Activated T-helper 1 cell treated with anti-CD3 and anti-CD28 coated beads, Interleukin-12 subunit alpha, Interleukin-12 subunit beta, Interleukin-2, Interleukin-4 antibody, amounts not matched to agents 30 ng/mL and 10 ng/mL and 1 ng/mL, durations not matched to agents 14 hours and 24 hours and 36 hours (primary cell): ENCODE measurements at places on chromosomes 4 and X. TPM values are rescaled to one million over a fixed set of nuclear protein-coding genes. Genes with fewer than 3 reads are reported as not detected.

DNA sequence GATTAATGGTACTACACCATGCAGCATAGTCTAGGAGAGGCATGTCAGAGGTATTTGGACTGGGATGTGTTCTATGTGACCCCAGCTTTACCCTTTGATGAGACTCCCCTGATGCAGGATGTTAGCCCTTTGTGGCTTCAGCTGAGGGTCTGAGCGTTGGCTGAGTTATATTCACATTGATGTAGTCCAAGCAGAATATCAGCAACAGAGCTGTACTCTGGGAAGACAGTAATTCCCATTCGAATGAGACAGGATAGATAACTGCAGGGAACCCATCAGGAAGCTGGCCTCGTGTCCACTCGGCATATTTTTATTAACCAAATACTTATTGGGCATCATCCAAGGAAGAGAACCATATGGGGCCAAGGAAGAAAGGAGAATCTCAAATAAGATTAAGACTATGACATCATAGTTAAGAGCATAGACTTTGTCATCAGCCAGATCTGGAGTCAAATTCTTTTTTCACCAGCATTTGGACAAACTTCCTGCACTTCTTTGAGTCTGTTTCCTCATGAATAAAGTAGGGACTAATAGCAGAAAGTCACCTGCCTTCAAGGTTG, 198.1 kb downstream of the SOWAHB start:
- DNase-seq, result no peak

DNA sequence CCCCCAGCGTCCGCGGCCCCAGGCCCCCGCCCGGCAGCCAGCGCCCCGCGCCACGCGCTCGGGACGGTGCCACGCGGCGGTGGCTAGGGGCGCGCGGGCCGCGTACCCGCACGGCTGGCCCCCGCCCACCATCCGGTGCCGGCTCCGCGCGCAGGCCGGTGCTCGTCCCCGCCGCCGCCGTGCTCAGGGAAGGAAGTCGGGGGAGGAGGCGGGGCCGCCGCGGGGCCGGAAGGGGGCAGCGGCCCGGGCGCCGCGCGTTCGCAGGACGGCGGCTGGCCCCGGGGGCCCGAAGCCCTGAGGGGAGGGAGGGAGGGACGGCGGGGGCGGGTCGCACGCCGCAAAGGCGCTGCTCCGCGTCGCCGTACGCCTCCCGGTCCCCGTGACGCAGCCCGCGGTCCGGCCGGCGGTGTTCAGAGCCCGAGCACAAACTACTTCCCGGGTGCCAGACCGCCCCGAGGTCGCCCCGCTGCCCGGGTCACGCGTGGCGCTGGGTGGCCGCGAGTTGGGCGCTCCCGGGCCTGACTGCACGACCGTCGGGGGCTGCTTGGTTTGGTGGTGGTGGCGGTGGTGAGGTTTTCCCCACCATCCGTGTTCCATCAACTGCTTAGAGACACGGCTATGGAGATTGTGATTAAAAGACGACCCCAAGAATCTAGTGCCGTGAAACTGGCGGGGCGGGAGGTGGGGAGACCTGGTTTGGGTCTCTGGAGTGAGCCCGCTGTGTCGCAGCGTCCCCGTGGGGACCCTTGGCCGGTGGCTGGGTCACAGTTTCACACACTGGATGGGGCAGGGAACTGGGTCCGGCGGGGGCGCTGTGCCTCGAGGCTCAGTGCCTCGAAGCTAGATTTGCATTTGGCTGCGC, at the start of gene DCTD:
DCTD (minus strand) TSS at position 205 of the 862 bp plus-strand sequence. CDS start 1,818 bp downstream, outside the sequence.
- DNase-seq, result peak; percentile 78

RAB41 gene
- not detected in 2 replicates for total RNA-seq

DNA sequence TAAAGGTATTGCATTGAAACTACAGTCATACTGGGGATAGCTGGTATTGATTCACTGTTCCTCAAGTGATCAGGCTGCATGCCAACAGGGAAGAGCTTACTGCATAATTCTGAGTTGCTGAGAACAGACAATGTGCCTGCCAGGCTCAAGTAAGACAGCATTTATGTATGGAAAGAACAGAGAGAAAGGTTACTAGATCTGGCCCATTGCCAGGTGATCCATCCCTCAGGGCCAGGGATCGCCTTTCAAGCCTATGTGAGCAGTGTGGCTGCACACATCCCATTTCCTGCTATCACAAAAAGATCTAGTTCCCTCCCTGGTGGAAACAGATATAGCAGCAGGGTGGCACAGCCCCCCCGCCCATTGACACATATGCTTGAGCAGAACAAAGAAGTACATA, 254.0 kb downstream of the TMA16 start:
- DNase-seq, result no peak

GRCh38 chr4:74501579-74501978, 56.6 kb downstream of the AREG start:
- no peak for DNase-seq

DNA sequence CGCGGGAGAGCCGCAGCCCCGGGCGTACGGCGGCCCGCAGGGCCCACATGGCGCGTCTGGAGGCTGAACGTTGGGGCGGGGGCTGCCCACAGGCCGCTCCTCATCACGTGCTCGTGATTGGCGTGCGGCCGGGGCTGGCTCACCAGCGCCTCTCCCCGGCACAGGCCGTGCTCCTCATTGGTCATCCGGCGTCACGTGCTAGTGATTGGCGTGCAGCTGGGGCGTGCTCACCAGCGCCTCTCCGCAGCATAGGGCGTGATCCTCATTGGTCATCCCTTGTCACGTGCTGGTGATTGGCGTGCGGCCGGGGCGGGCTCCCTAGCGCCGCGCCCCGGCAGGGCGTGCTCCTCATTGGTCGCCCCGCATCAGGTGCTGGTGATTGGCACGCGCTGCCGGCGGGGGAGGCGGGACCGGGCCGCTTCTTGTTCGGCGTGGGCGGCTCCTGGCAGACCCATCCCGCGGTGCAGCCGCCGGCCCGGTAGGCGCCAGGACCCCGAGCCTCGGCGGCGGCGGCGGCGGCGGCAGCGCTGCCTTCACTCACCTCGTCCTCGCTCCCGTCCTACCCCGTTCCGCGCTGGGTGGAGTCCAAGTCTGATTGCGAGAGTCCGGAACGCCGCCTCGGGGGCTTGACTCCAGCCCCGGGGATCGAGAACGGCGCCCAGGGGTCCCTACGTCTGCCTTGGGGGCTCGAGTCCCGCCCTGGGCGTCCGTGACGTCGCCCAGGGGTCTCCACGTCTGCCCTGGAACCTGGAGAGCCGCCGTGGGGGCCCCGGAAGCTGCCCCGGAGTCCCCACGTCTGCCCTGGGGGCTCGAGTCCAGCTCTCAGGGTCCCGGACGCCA, at the start of gene GTPBP6:
GTPBP6 (minus strand) TSS at position 58 of the 840 bp plus-strand sequence; CDS start at position 49, 9 bp downstream.
- DNase-seq, result peak; percentile 100

DNA sequence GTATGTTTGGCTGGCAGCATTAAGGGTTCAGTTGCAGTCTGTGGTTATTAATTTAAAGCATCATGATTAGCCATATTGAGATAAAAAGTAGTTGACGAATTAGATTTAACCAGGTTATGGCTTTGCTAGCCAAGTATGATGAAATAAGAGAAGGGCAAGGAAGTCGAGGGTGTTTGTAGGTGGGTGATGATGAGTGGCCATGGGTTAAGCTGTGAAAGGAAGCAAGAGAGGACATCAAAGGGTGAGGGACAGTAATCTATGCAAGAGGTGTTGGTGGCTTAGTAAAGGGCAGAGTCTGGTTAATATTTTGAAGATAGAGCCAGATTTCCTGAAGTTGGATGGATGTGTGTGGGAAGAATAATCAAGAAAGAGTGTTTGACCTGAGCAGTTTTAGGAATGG, 44.5 kb downstream of the STIM2 start:
- no peak for DNase-seq

DNA sequence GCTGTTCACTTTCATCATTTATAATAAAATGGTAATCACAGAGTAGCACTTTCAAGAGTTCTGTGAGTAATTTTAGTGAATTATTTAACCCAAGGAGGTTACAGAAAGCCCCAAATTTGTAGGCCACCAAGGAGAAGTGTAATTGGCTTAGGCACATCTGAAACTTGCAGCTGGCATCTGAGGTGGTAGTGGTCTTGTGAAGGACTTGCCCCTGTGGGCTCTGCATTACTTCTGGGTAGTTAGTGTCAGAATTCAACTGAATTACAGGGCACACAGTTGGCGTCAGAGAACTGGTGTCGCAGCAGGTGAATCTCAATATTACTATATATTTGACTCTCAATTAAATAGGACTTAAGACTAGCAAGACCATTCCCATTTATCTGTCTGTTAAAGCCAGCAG, 36.9 kb downstream of the GPR174 start:
- DNase-seq, result no peak

TLR6 gene
- 1.3 and 1.7 TPM in 2 replicates for total RNA-seq
